ENCODE measurements at places on chromosomes 3 and 15.

DNA sequence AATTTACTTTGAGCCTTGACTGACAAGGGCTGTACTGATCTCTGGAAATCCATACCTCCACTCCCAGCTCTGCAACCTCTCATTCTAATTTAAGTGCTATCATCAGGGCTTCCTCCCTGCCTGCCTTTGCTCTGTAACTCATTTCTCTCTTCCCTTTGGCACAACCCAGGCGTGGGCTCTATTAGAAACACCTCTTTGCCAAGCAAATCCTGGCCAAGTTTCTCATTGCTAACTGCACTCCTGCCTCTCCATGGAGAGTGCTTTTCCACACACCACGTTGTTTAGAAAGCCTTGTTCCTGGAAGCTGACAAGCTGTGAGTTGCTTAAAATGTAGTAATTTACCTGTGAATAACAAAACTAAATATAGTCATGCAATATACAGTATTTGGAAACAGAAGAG, 20.1 kb upstream of the FSTL1 start:
- DNase-seq = no peak

DNA sequence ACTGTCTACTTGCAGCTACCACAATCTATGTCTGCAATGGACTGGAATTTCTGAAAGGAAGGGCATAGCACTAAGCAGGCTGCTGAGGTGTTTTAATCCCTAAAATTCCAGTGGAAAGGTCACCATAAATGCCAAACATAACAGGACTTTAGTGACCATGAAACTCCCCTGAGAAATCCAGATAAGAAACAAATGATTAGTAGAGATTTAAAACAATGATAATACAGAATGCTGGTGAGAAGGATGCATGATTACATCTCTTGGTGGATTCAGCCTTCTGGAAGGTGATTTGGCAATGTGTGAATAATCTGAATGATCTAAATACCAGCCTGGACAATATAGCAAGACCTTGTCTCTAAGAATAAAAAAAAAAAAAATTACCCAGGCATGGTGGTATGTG, 475.0 kb upstream of the CBLB start:
- DNase-seq = no peak

GRCh38 chr3:65604863-65605526, 433.7 kb downstream of the MAGI1 start:
- no peak for DNase-seq

DNA sequence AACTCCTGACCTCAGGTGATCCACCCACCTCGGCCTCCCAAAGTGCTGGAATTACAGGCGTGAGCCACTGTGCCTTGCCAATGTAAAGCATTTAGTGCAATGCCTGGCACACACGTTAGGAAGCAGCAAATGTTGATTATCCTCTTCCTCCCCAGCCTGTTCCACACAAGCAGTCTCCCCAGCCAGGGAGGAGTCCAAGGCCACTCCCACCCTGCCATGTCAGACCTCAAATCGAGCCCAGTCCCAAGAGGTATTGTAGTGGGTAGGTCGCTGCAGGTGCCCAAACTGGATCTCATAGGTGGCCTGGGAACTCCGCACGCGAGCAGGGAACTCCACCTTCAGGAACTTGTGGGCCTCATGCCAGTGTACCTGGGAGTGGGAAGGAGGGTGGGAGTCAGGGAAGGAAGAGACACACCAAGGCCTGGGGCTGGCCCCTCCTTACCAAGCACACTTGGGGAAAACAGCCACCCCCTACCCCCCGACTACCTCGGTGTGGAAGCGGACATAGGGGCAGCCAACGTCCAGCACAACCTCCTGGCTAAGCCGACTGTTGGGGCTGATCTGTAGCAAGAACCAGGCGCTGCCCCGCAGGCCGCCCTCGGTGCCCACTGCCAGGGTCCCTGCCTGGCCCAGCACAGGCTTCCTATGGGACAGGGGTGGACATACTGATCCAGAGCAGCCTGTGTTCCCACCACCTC, 10.3 kb downstream of the MAN2C1 start:
- DNase-seq = no peak

GRCh38 chr3:115588201-115589115, 34.9 kb upstream of the GAP43 start:
- DNase-seq = no peak

GRCh38 chr3:114686621-114687020, 392.8 kb downstream of the TIGIT start:
- no peak for DNase-seq

- DNase-seq = no peak
Observed at GRCh38 chr3:146590521-146590920, 14.6 kb downstream of the PLSCR5 start.

- no peak for DNase-seq
Observed at GRCh38 chr3:41580274-41580959, 381.1 kb downstream of the CTNNB1 start.

DNA sequence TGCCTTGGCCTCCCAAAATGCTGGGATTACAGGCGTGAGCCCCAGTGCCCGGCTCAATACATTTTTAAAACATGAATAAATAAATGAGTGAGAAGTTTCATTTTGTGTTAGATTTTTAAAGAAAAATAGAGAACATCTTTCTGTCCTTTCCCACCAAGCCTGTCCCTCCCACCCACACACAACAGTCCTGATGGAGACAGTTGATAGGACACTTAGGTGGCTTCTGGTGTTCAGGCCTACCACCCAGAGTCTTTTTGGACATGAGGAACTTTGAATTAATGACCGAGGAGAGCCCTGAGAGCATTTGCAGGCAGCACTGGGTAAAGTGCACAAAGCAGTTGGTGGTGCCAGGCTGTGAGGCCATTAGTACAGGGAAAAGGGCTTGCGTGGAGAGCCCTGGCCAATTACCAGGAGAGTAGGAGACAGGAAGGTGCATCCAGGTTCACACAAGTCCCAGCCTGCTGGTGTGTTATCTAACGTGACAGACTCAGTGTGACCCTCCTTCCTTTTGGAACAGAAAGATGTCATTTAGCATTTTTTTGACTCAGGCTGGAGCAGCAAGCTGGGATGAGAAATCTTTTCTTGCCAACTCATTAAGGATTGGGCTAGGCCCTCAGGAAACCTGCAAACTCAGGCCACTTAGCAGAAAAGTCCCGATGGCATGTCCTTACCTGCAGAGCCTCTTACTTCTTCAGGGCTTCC, 103.6 kb downstream of the PDCD6IP start:
- DNase-seq = no peak

DNA sequence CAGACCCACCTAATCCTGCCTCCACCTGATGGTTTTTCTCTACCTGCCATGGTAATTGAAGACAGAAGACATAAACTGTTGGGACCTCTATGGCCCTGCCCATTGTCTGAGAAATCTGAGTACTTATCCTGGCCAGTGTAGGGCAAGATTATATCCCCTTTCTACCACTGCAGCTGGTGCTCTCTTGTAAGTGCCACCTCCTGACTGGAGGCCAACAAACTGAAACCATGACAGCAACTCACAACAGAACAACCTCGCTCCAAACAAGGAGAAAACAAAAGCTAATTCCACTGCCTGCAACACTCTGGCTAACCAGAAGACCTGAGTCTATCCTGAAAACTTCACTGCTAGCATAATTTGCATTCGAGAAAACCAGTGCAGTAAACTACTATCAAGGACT, 82.9 kb downstream of the CLDN1 start:
- no peak for DNase-seq

DNA sequence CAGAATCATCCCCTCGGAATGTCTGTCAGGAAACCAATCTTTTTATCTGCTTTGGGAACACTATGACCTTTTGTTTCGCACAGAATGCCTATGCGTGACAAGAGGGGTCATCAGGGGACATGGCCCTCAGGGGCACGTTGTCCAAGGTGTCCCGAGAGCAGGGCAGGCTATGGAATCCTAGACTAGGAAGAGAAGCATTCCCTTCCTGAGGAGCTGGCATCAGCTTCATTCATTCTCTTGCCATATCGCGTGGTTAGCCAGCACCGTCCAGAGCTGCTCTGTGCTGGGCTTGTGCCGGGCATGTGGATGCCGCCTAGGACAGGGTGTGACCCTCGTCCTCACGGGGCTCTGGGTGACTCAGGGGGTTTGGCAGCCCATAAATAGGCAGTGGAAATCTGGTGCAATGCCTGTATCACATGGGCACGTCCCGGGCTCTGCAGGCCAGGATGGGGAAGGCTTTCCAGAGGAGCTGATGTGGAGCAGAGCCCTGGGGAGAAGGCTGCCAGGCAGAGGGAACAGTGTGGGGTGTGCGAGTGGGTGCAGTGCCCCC, 117.8 kb downstream of the TMEM266 start:
- DNase-seq = no peak

DNA sequence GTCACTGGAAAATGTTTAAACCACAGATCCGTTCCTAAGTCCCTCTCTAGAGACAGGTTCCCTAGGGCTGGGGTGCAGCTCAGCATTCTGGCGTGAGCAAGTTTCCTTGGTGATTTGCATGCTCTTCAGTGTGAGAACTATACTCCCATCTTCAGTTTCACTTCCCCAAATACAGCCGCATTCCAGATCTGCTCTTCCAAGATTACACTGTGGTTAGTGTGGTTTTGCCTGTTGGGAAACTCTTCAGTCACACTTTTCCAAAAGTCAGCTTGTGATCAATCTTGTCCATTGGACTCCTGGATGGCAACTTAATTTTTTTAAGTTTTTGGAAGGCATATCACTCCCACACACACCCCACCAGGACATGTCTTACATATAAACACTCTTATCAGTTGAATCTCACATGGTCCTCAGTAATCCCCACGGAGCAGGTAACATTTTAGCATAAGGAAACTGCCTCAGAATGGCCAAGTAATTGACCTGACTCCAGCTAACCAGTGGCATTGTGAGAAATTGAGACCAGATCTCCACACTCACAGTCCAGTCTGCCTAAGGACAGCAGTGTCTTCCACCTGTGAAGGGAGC, 33.5 kb upstream of the PTPN23 start:
- peak; percentile 79 for DNase-seq

GRCh38 chr3:81395739-81396513, 365.5 kb downstream of the GBE1 start:
- DNase-seq = no peak

DNA sequence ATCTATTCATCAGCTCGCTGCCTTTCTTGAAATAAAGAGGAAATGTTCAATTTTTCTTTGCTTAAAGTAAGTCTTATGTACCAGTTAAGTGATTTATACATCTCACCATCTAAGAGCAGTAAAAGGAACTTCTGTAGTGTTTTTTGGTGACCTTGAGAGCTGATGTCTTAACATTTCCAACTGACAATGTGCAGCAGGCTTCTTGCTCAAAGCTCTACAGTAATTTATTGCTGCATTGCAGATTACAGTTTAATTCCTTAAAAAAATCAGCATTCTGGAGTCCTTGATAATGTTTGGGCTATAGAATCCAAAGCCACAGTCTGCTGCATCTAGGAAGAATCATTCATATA, 61.6 kb downstream of the DIPK2A start:
- DNase-seq = no peak

- no peak for DNase-seq
Observed at GRCh38 chr3:34407281-34407680, 608.9 kb downstream of the PDCD6IP start.

GRCh38 chr3:25911525-25912295, 121.8 kb downstream of the OXSM start:
- no peak for DNase-seq

DNA sequence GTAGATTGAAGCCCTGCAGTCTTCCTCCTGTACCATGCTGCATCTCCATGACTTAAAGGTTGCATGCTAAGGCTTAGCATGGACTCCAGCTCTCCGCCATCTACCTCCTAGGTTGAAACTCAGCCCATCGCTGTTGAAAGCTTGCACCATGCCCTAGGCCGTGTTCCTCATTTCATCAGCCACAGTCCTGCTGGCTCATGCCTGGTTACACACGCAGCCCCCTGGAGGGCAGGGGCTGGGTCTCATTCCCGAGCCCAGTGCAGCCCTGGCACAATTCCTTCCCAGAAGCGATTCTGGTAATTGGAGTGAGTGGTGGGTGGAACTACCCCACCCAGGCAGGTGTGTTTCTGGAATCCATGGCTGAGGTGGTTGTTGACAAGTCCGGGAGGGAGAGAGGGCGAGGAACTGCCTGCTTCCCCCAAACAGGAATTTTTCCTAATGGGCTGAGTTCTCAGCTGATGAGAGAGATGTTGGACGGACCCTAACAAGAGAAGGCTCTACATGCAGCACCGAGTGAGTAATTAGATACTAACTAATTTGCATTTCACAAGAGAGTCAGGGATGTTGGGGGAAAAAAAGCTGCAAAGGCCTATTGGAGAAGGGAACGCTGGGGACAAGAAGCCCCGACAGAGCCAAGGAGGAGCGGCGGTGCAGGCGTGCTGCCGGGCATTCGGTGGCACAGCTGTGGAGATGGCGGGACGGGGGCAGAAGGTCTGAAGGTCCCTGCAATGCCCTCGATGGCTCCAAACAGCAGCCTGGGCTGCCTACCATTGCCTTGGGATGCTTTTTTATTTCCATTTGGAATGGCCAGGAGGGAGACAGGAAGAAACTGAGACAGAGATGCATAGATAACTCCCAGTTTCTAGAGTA, 92.3 kb upstream of the TLE3 start:
- no peak for DNase-seq

- no peak for DNase-seq
Observed at GRCh38 chr3:117084277-117084676, 374.7 kb downstream of the TUSC7 start.

- no peak for DNase-seq
Observed at GRCh38 chr3:187914231-187914630, 169.0 kb upstream of the BCL6 start.

DNA sequence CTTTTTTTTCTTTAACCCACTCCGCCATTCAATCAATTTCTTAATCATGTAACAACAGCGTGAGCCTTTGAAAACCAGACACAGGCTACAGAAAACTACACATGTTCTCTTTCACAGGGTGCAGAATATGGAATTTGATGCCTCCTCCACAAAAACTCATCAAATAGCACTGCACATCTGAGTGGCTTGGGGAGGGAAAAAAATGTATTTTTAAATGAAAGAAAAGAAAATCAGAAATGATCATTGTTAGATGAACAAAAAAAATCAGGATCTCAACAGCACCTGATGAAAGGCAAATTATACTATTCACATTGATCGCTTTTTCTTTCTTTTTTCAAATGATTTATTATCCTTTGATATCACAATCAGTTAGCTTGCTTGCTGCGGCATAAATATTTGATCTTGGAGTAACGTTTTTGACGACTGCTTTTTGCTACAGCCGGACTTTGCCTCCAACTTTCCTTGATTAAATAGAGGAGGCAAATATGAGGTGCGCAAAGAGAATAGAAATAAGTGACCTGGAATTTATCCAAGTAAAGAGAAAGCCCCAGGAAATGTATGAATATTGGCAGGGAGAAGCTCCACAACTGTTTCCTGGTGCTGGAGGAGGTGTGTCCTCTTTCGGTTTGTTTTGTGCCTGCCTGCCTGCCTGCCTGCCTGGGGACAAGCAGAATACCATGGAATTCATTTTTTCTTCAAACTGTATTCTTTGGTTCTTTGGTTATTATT, 63.1 kb downstream of the EDEM1 start:
- no peak for DNase-seq

DNA sequence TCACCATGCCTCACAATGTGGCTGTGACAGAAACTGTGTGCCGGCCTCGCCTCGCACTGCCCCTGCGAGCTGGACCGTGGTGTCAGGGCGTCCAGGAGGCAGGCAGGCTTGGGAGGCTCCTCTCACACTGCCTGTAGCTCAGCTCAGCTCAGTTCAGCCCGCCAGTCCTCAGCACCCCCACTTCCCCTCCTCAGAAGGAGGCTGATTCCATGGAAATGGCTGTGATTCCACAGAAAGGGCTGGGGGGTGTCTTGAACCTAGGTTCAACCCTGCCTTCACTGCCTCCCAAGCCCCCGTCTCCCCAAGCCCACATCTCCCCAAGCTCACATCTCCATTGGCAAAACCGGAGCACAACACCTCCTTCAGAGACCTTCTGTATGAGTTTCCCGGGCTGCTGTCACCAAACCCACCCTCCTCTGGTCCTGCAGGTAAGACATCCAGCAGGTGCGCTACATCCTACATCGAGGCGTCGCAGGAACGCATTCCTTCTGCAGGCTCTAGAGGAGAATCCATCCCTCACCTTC, 94.0 kb downstream of the OCA2 start:
- DNase-seq = no peak

All from GM19239 (cell line).